ENCODE measurements at places on chromosomes 11 and 22.

- no peak for DNase-seq
Measured at GRCh38 chr11:104467404-104467803, 303.5 kb upstream of the PDGFD start.

DNA sequence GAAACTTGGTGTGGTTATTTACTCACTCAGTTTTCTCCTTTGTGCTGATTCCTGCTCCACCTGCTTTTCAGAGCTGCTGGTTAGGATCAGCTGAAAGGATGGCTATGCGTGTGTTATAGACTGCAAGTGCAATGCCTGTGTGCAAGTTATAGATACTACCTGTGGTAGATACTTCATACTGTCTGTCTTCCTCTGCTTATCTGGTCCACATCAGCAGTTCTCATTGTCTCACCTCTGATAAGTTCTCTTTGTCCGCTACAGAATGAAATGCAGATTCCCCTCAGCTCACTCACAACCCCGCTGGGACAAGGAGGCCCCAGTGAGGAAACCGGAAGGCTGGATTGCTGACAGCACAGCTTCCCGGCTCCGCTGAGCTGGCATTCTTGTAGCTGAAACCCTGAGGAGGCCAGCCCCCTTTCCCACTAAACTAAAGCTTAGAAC lies 37.5 kb upstream of the LYVE1 start:
- no peak for DNase-seq

GRCh38 chr22:30636226-30637077 lies 871 bp downstream of the SLC35E4 start:
- no peak for DNase-seq

DNA sequence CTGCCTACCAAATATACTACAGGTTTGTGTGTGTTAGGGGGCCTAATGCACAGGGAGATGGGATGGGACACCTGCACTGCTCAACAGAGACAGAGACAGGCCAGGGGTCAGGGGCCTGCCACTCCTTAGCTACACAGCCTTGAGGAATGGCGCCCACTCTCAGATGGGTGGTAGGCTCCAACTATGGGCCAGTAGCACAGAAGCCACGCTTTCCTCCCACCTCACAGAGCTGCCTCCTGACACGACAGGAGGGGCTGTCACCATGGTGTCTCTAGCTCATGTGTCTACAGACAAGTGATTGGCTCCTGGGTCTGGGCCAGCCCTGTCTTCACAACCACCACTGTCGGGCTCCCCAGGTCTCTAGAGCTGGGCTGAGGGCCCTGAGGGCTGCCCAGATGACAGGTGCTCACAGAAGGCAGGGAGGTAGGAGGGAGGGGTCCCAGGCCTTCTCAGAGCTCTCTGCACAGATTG lies 81.8 kb downstream of the DGCR2 start:
- DNase-seq = no peak

- no peak for DNase-seq
Measured at GRCh38 chr11:35173011-35173511, 34.1 kb downstream of the CD44 start.

GRCh38 chr11:122342089-122342744 lies 226.2 kb upstream of the BLID start:
- no peak for DNase-seq

DNA sequence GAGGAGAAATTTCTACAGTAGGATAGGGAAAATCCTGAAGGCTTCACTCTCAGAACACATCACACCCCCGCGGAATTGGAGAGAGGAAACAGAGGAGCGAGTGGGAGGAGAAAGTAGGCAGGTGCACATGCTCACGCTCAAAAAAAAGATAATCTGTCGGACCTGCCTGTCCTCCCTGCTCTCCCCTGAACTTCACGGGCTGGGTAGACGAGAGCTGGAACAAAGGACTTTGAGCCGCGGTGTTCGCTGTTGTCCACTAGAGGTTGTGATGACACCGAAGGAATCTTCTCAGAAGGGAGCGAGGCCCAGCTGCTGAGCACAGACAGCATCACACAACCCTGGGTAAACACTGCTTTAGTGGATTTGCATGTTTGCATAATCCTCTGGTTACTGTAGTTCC lies 5.0 kb downstream of the SEZ6L start:
- no peak for DNase-seq

GRCh38 chr11:12800032-12800671 lies 125.9 kb downstream of the TEAD1 start:
- DNase-seq = no peak

Data from T-helper 9 cell (primary cell).